ENCODE measurements at places on chromosomes 2 and 18.

- no peak for DNase-seq
Measured at GRCh38 chr2:62200291-62200841, 4.5 kb downstream of the B3GNT2 start.

DNA sequence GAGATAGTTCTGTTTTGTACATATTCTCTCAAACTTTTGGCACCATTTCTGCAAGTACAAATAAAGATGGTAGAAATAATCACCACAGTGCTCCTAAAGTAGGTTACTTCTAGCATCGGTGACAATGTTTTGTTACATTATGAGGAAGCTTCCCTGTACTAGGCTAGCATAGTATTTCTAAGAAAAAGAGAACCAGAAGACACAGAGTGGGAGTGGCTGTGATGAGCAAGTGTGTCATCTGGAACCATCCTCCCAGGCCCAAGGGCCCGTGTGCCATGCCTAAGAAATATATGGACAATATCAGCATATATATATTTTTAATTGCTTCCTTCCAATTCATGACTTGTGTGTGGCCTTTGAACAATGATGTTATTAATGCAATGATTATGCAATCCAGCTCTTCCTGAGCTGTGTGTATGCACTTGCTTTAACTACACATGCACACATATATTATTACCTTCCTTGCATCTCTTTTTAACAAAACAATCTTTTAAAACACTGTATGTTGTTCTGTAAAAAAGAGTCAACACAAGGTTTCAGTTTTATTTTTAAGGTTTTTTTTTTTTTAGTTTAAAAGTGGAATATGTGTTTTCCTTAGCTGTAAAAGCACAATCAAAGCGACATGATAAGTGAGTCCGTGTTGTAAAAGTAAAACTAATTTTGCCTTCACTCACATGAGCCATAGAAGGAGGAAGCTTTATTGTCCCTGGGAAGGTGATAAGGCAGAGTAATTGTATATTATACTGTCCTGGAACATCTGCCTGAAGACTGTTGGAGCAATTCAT is 303.9 kb downstream of the ZNF407 start:
- DNase-seq, result peak; percentile 62

- no peak for DNase-seq
Measured at GRCh38 chr2:239431536-239431935, 30.7 kb upstream of the HDAC4 start.

GRCh38 chr2:9150568-9150900 is 56.1 kb upstream of the ASAP2 start:
- DNase-seq, result no peak

GRCh38 chr2:239605976-239606375 is 205.2 kb upstream of the HDAC4 start:
- DNase-seq, result peak; percentile 91

DNA sequence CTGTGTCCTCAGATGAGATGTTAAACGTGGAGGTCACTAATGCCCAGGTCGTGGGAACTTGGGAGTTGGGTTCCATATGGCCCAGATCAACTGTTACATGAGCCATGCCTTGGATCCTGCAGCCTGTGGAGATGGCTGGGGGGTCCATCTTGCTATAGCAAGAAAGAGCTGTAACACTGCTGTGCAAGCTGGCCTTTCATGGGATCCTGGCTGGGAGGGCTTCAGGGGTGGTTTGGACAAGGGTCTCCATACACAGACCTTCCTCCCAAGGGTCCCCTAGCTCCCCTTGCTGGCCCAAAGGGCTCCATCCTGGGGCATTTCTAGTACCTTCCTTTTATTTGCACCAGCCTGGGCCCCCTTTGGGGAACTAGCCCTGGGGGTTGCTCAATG is 337.7 kb downstream of the DYSF start:
- DNase-seq, result no peak

GRCh38 chr2:37721201-37721560 is 49.7 kb upstream of the CDC42EP3 start:
- DNase-seq, result no peak

GRCh38 chr2:176944998-176945397 is 267.6 kb upstream of the HNRNPA3 start:
- no peak for DNase-seq

DNA sequence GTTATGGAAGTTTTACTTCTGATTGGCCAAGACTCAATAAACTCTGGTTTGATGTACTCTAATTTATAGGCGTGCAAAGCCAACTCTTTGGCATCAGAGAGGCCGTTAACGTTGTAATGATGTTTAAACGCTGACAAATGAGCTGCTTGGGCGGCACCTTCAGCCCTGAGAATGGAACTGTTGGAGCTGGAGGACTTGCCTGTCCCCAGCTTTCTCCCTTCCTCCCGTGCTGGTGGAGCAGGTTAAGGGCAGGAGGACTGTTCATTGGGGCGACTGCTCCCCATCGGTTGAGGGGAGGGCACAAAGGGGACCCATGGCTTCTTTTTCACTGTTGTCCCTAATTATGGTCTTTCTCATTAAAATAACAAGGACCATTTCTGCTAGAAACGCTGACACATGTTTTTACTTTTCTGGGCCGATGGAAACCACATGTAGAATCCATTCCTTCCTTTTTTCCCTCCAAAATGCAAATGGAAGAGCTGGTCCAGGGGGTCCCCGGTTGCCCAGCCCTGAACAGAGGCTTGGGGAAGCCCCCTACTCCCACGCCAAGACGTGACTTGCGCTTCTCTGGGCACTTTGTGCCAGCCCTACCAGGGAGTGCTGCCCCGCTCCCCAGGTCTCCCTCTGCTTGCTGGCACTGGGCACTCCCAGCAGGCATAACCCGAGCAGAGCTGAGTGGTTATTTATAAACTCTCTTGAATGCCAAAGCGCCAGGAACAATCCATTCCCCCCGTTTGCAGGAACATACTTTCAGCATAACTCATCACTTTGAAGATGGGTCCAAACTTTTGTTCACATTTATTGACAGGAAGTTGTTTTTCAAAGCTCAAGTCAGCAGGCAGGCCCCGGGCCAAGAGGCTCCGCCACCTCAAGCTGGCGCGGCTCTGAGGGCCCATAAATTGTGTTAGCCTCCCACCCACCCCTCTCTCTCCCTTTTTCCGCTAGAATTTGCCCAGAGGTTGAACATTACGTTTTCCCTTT is 170.1 kb downstream of the ASB1 start:
- no peak for DNase-seq

DNA sequence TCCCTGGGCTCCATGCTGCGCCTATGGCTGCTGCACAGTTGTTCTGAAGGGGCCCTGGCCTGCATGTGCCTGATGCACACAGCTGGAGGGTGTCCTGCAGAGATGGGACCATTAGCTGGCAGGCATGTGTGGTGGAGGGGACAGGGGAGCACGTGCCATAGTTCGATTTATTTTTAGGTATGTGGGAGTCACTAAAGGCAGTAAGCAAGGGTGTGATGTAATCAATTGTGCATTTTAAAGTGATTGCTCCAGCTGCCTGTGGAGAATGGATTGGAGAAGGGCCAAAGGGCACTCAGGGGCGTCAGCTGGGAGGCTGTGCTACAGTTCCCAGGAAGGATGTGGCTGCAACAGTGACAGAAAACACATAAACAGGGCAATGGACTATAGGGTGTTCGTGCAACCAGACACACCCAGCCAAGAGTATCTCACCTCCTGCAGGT is 205.1 kb downstream of the ARL4C start:
- DNase-seq, result peak; percentile 69

DNA sequence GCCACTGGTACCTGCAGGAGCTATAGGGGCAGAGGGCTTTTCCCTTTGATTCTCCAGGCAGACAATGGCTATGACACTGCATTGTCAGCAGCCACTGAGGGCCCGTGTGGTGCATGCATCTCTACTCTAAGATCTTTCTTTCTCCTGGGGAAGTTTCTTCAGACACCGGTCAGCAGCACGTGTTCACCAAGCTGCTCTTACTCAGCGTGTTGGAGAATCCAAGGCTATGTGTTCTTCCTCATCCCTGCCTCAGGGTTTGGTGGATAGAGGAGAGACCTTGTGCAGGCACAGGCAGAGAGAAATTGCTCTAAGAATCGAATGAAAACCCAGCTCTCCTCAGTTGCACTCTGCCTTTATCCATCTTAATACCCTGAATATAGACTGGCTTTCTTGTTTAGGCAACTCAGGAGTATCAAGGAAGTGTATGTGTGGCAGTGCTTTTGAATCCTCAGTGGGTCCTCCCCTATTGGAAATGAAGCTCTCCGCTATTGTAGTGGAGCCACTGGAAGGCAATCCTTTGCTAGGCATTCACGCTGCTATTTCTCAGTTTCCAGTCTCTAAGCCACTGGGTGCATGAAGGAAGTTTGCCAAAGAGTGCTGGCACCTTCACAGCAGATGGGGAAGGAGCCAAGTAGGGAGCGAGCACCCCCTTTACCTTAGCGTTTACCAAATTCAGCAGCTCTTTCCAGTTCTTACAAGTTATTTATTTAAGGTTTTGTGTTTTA is 86.9 kb upstream of the EML6 start:
- peak; percentile 59 for DNase-seq

DNA sequence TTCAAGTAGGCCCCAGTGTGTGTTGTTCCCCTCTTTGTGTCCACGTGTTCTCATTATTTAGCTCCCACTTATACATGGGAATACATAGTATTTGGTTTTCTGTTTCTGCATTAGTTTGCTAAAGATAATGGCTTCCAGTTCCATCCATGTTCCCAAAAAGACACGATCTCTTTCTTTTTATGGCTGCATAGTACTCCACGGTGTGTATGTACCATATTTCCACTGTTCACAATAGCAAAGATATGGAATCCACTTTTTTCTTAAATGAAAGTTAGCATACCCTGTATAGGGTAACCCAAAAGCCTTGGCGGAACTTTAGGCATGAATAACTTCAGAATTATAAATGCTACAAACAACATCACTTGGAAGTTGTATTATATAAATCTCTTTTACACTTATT is 83.4 kb upstream of the NDUFV2 start:
- DNase-seq, result no peak

DNA sequence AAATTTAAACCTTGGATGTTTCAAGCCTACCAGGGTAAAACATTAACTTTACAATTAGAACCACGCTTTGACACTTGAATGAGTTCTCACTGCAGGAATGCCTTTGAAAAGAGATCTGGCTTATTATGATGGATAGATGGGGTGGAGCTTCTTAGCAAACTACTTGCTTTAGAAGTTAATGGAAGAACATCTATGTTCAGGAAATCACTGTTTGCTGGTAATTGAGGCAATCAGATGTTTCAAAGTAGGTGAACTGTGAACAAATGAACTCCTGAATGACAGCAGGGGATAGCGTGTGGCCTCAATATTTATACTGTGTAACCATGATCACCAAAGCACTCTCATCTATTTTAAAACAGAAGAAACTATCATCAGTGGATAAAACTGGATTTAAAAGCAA is 383.6 kb downstream of the PIK3C3 start:
- no peak for DNase-seq

DNA sequence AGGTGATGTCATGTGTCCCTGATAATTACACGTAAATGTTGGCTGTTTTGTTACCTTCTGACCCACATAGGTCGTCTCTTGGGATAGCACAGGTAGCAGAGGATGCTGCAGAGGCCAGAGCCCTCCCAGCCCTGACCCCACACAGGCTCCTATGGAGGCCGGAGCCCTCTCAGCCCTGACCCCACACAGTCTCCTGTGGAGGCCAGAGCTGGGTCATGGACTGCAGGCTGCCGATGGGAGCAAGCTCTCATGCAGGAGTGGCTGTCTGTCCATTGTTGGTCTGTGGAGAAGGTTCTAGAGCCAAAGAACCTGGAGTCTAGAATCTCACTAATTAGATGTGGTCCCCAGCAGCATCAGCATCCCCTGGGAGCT is 155.5 kb downstream of the LDLRAD4 start:
- no peak for DNase-seq

DNA sequence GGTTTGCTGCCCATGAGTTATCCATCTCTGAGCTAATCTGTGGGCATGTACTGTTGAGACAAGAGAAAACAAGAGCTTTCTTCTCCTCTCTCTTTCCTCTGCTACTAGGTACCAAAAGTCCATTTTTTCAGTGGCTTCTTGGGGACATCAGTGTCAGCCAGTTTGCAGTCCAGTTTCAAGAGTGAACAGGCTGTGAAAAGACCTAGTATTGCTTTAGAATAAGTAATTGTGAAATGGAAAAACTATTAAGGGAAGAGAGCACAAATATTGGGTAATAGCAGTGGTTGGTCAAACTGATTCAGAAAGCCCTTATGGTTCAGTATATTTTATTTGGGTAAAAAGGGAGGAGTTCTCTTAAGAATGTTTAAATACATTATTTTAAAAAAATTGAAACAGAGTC is 33.0 kb upstream of the MEP1B start:
- DNase-seq, result peak; percentile 7

DNA sequence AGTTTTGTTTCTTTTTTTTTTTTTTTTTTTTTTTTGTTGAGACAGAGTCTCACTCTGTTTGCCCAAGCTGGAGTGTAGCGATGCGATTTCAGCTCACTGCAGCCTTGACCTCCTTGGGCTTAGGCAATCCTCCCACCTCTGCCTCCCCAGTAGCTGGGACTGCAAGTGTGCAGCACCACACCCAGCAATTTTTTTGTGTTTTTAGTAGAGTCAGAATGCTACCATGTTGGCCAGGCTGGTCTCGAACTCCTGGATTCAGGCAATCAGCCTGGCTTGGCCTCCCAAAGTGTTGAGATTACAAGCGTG is 8.2 kb downstream of the ITGA6 start:
- DNase-seq, result no peak

GRCh38 chr2:30346471-30347169 is 100.4 kb upstream of the LCLAT1 start:
- DNase-seq, result no peak

- DNase-seq, result peak; percentile 89
Measured at GRCh38 chr2:229922449-229923386, at the start of gene FBXO36. Gene FBXO36, plus strand, starts transcription at chr2:229922503. Its CDS starts 11 bp downstream, at chr2:229922514.

GRCh38 chr2:224056889-224057288 is 17.8 kb upstream of the SERPINE2 start:
- no peak for DNase-seq

DNA sequence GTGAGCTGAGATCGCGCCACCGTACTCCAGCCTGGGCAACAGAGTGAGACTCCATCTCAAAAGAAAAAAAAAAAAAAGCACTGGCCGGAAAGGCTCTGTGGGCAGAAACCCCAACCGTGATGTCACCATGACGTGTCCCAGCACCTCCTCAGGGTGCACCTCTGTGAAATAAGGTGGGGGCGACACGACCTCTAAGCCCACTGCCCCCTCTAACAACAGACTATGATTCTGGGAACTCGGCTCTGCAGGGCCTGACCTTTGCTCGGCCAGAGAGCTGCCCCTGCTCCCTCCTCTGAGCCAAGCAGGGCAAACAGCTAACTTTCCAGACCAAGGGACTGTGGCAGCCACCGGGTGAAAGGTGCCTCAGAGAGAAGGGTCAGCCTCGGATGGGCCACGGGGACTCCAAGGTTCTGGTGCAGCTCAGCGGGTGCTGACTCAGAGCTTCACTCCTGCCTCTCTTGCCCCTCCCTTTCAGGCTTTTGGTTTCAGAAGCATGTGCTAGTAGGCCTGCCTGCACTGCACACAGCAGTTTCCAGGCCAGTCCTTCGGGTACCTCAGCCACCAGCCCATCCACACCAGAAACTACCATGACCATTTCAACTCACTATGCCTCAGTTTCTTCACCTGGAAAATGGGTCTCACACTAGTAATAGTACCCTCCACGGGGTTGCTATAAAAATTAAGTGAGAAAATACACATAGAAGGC is 8.0 kb downstream of the TMBIM1 start:
- DNase-seq, result peak; percentile 72

GRCh38 chr2:7013471-7014160 is 96.4 kb downstream of the RNF144A start:
- no peak for DNase-seq

- peak; percentile 50 for DNase-seq
Measured at GRCh38 chr2:229780856-229781773, 66.8 kb upstream of the DNER start.

- no peak for DNase-seq
Measured at GRCh38 chr2:50385349-50385748, 646.6 kb downstream of the NRXN1 start.

All from suppressor macrophage treated with lipopolysaccharide for 4 hours (primary cell).